Parietal lobe (tissue), 2 donors: ENCODE measurements at places on chromosomes 4 and X. TPM values are rescaled to one million over a fixed set of nuclear protein-coding genes. Genes with fewer than 3 reads are reported as not detected.

The GAGE2A gene
- total RNA-seq, result not detected

The IL2 gene
- not detected for total RNA-seq

The TBX22 gene
- total RNA-seq, result 0.31 TPM

The MAGED1 gene
- total RNA-seq, result 107 TPM

The CYLC1 gene
- total RNA-seq, result not detected

The ALB gene
- total RNA-seq, result 7.5 TPM

The ASB12 gene
- total RNA-seq, result 0.63 TPM

The GPC3 gene
- total RNA-seq, result 1.3 TPM

The ACTRT1 gene
- total RNA-seq, result not detected

The KIAA1210 gene
- total RNA-seq, result not detected

The FBXO8 gene
- 25.0 TPM for total RNA-seq

The XAGE1A gene
- not detected for total RNA-seq

The HELT gene
- 1.6 TPM for total RNA-seq

The CABS1 gene
- not detected for total RNA-seq

The PSAPL1 gene
- total RNA-seq, result not detected

The ALPK1 gene
- total RNA-seq, result 12.5 TPM

The SH3RF1 gene
- total RNA-seq, result 12.8 TPM

The SPANXN3 gene
- total RNA-seq, result not detected

The MUC7 gene
- not detected for total RNA-seq

The ATP6AP1 gene
- 55.7 TPM for total RNA-seq

The CENPE gene
- total RNA-seq, result 9.7 TPM

The HSD17B13 gene
- total RNA-seq, result 0.94 TPM

The ARL13A gene
- total RNA-seq, result not detected

The UPF3B gene
- 10.0 TPM for total RNA-seq
